Choroid plexus epithelial cell (primary cell): ENCODE measurements at places on chromosomes 4 and X.

- DNase-seq, result no peak
These were observed 9.7 kb upstream of the KLHL13 start for GRCh38 chrX:118126286-118126685.

DNA sequence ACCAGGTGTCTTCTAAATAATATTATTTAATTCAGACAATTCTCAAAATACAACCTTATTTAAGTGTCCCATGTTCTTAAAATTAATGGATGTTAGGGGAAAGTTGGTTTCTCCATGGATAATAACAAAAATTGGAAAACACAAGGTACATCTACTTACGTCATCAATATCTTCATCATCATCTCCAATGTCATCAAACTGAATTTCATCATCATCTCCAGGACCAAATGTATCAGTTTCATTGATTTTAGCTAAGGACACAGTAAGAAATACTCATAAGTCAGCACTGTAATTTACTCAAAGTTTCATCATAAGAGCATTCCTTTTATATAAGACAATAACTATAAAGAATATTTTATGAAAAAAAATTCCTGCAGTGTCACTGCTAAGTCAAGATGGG, 11.3 kb downstream of the EIF1AX start:
- no peak for DNase-seq

DNA sequence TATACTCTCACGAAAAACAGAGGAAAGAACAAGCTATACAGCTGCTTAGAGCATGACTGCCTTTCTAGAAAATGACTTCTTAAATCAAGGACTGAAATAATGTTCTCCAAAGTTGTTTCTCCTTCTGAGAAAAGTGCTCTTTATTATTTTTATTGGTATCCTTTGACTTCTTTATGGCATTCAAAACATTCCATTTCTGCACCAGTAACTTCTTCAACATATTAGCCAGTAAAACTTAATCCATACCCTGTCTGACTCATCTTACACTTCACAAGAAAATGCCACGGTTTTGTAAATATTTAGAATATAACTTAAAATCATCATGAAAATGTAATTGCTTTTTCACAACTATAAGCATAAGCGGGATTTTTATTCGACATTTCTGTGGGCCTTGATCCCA, 180.4 kb downstream of the NR3C2 start:
- DNase-seq, result no peak

- peak; percentile 1 for DNase-seq
These were observed 61.5 kb upstream of the AP1S2 start for GRCh38 chrX:15915959-15916703.

DNA sequence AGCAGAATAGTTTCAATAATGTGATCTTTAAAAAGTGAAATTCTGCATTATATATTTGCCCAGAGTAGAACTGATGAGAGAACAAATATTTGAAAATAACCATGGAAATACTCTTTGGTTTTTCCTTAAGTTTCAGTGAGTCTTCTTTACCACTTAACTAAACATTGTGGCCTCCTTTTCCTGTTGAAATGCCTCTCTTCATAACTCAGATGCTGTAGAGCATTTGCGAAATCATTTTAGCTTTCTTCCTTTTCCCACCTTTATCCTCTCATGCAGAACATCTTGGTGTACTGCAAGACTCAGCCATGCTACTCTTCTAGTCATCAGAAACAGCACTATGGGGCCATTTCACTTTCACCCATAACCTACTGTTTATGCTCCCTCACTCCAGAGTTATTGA, 48.2 kb downstream of the CASK start:
- DNase-seq, result peak; percentile 30

DNA sequence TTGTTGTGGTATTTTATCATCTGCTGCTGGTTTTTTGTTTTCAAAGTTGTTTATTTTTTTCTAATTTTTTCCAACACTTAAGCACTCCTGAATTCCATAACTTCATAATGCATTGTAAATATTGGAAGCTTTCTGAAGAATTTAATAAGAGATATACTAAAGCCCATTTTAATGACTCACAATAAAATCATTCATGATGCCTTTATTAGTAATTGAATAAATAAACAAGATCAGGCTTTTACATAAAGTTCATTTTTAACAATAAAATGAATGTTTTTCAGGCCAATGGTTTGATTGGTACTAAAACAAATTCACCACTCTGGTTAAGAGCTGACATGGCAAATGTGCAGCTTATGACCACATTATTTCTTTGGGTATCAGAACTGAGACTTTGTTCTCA, 408.2 kb upstream of the SMIM31 start:
- DNase-seq, result no peak

DNA sequence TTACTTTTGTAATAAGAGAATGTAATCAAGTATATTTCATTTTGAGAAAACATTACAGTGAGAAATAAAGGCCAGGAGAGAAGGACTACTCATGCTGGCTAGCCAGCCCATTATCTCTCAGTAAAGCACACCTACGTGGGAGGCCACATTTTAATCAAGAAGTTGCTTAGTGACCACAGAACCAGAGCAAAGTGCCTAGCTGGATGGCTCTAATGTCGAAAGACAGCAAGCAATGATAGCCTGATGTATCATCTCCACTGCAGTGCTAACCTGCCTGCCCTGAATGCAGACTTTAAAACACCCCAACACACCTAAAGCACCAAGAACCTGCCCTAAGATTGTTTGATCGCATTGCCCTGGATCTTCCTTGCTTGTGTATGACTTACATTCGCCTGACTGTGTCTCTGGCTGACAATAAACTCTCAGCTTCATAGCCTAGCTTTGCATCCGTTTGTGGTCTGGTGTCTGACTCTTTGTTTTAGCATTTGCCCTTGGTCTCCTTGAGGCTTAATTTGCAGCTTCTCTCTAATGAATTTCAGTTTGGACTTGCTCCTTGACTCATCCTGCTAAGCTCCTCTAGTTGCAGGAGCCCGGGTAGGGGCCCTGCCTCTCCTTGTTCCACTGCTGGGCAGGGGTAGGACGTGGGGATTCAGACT, 31.4 kb upstream of the SOWAHD start:
- DNase-seq, result no peak

- peak; percentile 76 for DNase-seq
These were observed 26.8 kb downstream of the PRPS1 start for GRCh38 chrX:107654872-107655761.
